ENCODE measurements at places on chromosomes 1 and 21.
A peak's percentile ranks its signal among the peaks of the same experiment; 100 is the strongest.

GRCh38 chr1:7366286-7366954, 404.7 kb upstream of the VAMP3 start:
- DNase-seq, result peak; percentile 42

- no peak for DNase-seq
Observed at GRCh38 chr1:239467730-239468129, 81.4 kb downstream of the CHRM3 start.

DNA sequence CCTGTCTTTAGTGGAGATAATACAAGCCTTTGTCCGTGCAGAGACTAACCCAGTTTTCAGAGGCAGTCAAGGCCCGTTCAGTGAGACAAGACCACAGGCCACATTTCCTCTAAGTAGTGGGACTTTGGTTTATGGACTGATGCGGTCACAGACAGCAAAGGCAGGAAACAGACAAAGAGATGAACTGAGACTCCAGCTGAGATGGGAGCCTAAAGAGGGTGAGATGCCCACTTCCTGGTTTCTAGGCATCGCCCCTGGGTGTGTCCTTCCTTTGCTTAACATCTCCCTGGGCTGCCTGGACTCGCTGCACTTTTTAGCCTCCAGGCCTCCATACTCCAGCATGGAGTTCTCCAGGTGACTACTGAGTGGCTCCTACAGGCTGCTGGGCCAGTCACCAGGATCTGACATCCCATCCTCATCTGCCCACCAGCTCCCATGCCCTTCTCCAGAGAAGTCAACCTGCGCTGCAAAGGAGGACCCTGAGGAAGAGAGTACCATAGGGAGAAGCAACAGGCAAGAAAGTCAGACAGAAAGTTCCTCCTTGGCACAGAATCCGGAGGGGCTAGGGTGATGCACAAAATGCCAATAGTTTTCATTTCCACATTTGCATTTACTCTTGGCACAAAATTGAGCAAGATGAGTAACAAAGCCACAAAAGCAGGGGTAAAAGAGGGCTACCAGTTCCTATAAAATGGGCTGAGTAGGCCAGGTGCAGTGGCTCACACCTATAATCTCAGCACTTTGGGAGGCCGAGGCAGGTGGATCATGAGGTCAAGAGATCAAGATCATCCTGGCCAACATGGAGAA, 15.1 kb downstream of the THEMIS2 start:
- no peak for DNase-seq

- DNase-seq, result no peak
Observed at GRCh38 chr21:29338256-29338655, 39.5 kb downstream of the BACH1 start.

DNA sequence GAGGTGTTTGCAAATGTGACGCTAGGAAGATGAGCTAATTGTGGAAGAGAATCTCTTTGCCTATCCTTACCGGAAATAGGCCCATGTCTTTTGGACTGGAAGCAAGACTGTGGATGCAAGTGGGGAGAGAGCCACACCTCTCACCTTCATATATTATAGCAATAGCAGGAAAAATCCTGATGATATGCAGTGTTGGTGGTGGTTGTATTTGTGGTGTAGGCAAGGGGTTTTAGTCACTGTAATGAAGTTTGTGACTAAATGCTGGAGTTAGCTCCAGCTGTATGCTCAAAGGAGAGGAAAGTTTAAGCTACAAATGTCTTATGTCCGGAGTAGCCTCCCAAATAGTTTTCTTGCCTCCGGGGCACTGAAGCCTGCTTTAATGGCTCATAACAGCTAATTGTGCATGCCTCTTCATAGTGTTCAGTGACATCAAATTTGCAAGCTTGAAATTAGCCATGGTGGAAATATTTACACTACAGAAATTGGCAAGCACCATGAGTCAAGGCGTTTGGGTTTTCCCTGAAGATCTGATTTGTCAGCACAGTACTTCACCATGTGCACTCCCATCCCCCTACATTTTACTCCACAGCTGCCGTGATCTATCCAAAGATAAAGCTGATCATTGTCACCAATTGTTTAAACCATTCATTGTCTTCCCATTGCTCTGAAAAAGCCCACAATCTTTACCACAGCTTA, 102.6 kb upstream of the ZNF644 start:
- DNase-seq, result no peak
